ENCODE measurements at places on chromosomes 13 and 19.

DNA sequence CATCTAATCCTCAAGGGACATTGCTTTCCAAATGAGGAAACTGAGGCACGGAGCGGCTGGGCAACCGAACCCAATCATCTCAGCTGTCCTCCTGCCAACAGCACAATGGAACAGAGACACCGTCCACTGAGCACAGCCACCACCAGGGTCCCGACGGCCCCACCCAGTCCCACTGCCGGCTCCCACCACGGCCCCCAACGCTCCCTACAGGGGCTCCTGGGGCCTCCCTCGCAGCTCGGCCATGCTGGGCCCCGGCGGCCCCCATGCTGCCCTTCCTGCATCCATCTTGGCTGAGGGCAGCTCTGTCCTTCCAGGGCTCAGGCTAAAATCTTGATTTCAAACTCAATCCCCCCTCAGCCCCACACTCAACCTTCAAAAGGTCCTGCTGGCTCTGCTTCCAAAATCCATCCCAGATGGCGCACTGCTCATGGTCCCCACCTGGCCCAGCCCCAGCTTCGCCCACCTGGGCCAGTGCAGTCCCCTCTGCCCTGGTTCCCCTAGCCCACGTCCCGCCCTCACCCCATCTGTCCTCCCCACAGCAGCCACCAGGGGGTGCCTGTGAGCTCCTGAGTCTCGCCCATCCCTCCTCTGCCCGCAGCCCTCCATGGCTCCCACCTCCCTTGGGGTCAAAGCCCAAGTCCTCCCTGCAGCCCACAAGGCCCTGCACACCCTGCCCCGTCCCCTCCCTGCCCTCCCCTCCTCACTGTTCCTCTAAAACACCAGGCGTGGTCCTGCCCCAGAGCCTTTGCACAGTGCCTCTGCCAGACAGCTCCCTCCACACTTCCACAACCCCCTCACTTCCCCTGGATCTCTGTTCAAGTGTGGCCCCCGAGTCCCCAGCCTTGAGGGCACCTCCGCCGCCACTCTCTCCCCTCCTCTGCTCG is 7.9 kb downstream of the PIP5K1C start:
- peak; percentile 61 for DNase-seq

GRCh38 chr13:51520524-51520923 is 63.7 kb upstream of the WDFY2 start:
- DNase-seq, result no peak

DNA sequence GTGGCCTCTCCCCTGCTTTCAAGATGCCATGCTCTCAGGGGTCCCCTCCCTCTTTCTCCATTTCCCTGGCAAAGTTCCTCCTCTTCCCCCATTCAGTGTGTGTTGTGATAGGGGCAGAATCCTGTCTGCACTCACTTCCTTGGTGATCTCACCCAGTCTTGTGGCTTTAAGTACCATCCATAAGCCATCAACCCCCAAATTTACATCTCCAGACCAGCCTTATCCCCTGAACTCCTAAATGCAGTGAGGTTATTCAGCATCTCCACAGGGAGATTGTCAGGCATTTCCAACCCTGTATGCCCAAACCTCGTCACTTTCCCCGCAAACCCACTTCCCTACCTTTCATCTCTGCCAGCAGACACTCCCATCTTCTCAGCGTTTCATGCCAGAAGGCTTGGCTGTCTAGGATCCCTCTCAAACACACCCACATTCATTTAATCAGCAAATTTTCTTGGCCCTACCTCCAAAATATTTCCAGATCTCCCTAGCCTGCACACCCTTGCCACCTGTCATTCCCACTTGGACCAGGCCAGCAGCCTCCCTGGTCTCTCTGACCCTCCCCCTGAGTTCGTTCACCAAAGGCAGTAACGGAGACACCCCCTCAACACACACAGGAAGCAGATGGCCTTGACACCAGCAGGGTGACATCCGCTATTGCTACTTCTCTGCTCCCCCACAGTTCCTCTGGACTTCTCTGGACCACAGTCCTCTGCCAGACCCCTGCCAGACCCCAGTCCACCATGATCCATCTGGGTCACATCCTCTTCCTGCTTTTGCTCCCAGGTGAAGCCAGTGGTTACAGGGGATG is at the start of gene HCST:
HCST (plus strand) TSS at position 676 of the 808 bp plus-strand sequence; CDS start at position 741, 65 bp downstream.
- no peak for DNase-seq

GRCh38 chr19:16944626-16945363 is 56.0 kb downstream of the F2RL3 start:
- DNase-seq, result no peak

- no peak for DNase-seq
Measured at GRCh38 chr13:111004444-111004843, 89.6 kb upstream of the ANKRD10 start.
